ENCODE measurements at places on chromosomes 16 and 17.

DNA sequence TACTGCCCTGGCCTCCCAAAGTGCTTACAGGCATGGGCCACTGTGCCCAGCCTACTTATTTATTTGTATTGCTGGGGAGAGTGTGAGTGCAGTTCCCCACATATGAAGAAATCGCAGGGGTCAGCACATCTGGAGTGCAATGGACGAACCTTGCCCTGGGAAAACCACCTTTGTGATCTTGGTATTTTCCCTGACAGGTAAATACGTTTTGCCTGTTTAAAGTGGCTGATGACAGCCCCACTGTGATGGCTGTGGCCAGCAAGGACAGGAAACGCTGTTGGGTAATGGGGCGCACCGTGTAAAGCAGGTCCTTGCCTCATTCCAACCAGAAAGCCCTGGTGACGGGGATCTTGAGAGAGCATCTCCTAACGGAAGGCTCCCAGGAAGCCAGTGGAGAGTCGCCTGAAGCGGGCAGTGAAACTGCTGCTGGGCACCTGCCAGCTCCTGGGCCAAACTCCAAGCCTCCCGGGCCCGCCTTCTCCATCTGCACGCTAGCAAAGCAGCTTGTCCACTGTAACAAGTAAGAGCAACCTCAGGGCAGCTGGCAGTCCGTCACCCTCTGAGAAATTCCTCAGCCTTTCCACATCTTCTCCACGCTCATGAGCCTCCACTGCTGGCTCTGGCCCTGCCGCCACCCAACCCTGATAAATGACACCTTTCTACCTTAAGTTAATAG, 17.5 kb downstream of the EMC8 start:
- DNase-seq: no peak

DNA sequence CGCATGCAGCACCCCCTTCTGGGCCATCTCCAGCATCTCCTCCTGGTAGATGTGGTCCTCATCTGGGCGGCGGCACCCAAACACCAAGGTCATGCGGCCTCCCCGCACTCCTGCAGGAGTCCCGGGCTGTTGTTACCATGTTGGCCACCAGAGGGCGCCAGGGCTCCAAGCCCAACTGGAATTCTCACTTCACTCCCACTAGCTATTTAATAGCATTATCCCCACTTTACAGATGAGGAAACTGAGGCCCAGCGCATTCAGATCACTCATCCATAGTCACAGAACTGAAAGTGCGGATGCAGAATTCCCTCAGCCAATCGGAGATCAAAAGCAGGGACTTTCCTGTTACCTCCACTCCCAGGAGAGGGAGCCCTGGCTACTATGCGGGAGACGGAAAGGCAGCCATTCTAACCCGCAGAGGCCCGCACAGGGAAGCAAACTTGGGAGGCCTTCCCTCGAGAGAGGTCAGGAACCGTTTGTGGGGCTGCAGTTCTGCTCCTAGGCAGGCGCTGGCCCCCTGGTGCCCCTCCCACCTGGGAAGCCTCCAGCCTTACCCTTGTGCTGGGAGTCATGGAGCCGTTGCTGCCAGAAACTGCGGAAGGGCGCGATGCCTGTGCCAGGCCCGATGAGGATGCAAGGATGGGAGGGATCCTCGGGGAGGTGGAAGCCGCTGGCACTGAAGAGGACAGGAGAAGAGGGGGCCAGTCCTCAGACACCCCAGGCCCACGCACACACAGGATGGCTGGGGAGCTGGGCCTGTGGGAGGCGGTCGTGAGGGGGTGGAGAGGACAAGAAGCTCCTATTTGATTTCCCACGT, 40.1 kb downstream of the NOS2 start:
- DNase-seq: no peak

DNA sequence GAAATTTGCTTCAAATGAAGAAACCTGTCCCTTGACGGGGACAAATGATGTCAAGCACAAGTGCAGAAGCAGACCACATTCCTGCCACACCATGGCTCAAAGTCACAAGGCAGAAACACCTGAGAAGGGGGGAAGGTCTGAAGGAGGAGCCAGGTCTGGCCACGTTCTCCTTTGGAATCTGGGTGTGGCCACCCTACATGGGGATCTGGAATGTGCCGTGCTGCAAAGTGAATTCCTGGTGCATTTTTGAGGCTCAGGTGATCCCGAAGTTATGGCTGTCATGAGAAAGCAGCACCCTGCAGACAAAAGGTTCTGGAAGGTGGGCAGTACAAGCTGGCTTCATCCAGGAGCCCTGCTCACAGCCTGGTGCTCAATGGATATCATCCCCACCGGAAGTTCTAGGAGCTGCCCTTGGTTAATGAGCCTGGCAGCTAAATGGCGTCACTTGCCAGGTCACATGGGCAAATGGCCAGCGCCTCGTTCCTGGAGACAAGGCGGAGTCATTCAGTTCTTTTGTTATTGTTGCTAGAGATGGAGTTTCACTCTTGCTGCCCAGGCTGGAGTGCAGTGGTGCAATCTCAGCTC, 20.1 kb upstream of the ADCY9 start:
- no peak for DNase-seq

DNA sequence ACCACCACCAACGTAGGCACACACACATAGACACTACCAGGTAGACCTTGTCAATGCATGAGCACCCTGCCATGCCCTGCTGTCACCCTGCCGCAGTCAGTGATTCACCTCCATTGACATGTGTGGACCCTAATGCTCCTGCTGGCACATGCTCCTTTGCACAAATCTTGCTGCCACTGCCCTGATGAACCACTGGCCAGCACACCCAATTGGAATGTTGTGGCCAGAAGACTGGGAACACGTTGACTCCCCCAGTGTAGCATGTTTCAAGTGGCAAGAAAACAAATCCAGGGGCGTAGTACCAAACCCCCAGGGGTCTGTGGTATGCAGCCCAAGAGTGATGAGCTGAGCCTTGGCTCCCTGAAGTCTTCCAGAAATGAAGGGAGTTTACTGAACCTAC, 486.4 kb upstream of the KIF2B start:
- DNase-seq: no peak

GRCh38 chr17:82974136-82974952, 105.1 kb upstream of the METRNL start:
- no peak for DNase-seq

Data from right renal pelvis (tissue), 4 donors.